M059J (cell line): ENCODE measurements at places on chromosomes 11 and 22.

GRCh38 chr11:26420331-26420730 is 88.4 kb downstream of the ANO3 start:
- no peak for DNase-seq

DNA sequence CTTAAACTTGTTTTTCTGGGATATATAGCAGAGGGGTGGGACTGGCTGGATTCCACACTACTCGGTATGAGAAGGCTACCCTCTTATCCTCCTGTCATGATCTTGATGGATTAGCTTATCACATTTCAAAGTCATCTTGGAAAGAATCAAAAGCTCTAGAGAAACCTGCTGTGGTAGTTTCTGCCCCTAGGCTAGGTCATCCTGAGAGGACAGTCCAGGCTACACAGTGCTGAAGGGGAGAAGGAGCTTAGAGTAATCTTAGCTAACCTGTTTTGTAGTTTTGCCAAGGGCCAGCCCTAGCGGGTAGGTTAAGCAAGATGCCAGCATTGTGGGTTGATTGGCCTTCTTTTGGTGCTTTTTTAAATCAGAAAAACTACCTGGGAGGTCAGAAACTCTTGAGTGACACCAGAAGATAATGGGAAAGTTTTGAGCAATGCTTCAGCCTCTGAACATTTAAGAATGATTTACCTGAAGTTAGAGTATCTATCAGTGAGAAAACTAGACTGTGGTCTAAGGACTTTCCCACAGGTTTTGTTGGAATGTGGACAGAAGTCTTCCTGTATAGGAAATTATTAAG is 21.3 kb downstream of the PIWIL4 start:
- DNase-seq: peak; percentile 45

DNA sequence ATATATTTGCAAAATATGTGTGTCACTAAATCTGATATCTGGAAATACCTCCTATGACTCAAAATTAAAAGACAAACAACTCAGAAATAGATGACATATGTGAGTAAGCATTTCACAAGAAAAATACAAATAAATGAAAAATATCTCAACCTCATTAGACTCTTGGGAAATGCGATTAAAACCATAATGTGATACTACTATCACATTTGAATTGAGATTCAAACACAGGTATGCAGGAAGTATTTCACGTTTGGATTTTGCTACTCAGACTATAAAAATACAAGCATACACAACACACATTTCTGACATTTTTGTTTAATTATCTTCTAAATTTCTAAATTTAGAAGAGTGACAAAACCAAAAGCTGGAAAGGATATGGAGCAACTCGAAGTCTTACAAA is 811.9 kb upstream of the LRRC4C start:
- no peak for DNase-seq

DNA sequence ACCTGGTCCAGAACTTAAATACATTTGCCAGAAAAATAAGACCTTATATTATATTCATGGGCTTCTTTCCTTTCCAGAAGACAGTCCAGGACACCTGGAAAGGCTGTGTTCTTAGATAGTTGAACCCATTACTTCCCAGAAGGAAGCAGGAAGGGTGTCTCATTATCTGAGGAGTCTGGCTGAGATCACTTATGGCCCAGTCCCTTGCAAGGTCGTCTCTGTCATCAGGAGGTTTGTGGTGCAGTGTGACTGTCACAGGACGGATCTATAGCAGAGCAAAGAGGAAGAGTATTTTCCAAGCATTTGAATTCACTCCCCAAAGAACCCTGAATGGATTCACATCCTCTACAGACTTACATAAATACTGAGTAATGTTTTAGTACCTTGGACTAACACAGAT is 270.7 kb upstream of the MTNR1B start:
- no peak for DNase-seq

DNA sequence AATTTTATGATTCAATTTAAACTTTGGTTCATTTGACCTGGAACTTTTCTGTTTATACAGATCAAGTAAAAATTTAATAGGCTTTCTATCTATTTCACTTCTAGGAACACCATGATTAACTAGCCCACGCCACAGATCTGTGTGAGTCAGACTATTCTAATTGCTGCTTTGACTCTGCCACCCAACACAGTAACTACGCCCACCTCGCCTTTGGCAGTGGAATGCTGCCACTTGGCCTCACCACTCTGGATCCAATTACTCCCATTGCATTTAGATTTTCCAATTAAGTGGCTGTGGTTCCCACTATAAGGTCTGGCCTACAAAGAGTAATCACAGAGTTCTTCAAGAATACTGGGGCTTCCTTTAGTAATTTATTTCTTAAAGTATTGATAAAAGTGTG is 46.6 kb upstream of the LIN7C start:
- peak; percentile 40 for DNase-seq

DNA sequence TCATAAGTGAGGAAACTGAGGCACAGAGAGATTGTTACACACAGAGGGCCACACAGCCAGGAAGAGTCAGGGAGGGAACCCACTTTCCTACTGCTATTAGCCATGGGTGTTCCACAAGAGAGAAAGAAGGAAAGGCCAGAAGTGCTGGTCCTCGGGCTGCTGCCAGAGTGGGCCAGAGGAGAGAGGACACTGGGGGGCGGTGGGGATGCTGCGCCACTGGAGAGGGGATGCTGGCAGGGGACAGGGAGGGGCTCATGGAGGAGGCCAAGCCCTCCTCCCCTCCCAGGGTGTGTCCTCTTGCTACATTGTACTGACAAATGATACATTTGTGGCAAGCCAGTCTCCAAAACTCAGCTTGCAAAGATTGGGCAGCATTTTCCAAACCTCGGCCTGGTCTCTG is 9.9 kb downstream of the IL10RA start:
- no peak for DNase-seq

DNA sequence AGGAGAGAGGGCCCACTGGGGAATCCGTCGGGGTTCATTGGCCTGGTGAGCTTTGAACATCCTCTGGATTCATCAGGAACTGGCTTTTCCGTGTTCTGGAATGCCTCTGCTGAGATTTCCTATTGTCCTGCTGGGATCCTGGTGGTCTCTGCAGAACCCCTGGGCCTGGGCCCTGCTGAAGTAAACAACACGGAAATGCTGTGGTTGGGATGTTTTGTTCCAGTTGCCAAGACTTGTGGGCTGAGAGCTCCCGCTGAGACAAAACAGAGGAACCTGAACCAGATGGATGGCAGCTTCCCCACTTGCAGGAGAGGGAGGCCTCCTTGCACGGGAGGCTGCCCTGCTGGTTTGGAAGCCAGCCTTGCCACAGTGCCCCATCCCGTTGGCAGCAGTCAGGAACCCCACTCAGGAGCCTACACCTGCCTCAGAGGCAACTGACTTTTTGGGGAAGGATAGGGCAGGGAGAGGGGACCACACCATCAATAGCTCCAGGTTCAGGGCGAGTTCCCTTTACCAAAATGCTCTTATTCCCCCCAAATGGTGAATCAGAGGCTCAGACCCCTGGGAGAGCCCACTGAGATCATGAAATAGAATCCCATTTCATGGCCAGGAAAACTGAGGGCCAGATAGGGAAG is 60.7 kb downstream of the LRRC32 start:
- no peak for DNase-seq

GRCh38 chr11:134019500-134019899 is 49.4 kb upstream of the JAM3 start:
- no peak for DNase-seq

DNA sequence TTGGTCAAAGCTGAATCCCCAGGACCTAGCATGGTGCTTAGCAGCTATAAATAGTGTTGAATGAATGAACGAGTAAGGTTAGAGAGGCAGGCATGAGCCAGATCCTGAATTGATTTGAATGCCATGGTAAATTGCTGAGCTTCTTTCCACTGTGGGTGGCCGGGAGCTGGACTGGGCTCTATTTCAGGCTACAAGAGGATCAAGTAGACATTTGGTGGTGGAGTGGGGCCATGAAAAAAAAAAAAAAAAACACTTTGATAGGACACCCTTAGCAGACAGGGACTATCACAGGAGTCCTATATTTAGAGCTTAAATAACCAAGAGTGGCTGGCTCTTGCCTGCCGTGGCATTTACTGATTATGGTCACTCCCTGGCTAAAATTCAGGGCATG is 77.6 kb downstream of the MIAT start:
- no peak for DNase-seq

DNA sequence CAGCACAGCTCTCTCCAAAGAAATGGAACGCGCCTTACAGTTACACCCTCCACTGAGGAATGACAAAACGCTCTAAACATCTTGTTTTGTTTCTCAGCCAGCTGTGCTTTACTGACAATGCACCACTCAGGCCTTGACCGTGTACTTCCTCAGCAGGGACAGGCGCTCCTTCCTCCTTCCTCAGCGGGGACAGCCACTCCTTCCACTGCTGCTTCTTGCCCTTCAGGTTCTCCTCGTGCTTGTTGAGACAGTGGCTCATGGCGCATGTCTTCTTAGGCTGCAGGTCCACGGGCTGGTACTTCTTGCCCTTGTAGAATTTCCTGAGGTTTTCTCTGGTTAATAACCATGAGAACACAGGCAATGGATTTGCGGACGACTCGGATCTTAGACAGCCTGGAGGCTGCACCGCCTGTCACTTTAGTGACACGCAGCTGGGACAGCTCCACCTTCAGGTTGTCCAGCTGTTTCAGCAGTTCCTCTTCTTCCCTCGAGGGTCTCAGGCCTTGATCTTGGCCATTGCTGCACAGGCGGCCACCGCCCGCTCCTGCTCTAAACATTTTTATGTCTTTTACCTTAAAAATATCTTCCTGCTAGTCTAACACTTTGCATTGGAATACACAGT is 613.8 kb downstream of the BRD1 start:
- DNase-seq: no peak

- DNase-seq: no peak
These were observed 41.8 kb upstream of the ACCSL start for GRCh38 chr11:44005956-44006355.

DNA sequence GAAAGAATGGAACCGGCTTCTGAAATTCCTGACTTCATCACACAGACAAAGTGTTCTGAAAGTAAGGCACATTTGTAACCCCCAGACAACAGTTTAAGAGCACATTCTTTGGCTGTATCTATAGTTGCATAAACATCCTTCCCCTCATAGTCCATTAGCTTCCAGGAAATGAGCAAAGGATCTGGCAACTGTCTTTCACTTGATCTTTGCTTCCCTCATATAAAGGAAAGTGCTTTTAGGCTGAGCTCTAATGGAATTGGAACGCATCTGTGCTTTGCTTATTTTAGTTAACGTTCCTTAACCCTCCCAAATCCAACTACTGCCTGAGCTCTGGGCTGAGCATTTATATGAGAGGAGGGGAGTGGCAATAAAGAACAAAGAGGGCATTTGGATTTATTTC is 76.9 kb upstream of the API5 start:
- DNase-seq: no peak

GRCh38 chr22:17990147-17990546 is 34.2 kb downstream of the MICAL3 start:
- DNase-seq: peak; percentile 67

- DNase-seq: no peak
These were observed at the start of gene CPT1B for GRCh38 chr22:50577987-50578775. Gene CPT1B (minus strand): TSS chr22:50578427. CDS start chr22:50577915, 512 bp downstream.

GRCh38 chr11:16367252-16367651 is 10.9 kb upstream of the SOX6 start:
- no peak for DNase-seq

DNA sequence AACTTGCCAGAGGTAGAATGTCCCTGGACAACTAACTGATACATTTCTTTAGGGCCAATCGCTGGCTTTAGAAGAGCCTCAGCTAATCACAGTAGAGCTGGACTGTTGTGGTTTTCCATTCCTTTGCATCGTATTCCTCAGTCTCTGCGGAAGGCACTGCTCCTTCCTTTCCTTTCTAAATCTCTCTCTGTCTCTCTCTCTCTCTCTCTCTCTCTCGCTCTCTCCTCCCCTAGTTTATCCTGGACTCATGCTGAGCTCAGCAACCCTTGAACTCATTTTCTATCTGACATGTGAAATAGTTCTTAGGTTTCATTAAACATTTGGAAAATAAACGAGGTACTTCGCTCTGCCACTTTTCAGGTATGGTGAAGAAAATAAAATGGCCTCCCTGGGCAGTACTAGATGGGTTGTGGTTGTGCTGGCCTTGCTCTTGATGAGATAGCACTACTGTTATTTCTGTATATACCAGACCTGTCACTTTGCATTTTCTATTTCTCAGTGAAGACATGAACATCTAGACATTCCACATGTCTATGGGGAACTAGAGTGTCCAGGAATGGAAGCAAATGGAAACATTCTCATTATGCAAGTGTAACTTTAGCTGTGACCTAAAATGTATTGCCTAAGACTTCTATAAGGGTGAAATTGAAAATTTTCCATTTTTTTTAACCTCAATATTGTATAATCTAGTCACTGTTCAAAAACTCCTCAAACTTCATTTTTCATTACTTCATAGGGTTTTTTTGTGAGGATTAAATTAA is 12.0 kb upstream of the SESN3 start:
- no peak for DNase-seq

GRCh38 chr11:86068138-86068871 is 579 bp downstream of the PICALM start:
- DNase-seq: peak; percentile 65

GRCh38 chr11:33643167-33643824 is 57.3 kb downstream of the C11orf91 start:
- no peak for DNase-seq

- peak; percentile 11 for DNase-seq
These were observed 73.6 kb upstream of the GDPD4 start for GRCh38 chr11:77375107-77375506.

GRCh38 chr11:65743681-65744025 is 23.1 kb upstream of the RNASEH2C start:
- no peak for DNase-seq

- DNase-seq: peak; percentile 83
These were observed 10.8 kb downstream of the ARAP1 start for GRCh38 chr11:72741429-72741833.

DNA sequence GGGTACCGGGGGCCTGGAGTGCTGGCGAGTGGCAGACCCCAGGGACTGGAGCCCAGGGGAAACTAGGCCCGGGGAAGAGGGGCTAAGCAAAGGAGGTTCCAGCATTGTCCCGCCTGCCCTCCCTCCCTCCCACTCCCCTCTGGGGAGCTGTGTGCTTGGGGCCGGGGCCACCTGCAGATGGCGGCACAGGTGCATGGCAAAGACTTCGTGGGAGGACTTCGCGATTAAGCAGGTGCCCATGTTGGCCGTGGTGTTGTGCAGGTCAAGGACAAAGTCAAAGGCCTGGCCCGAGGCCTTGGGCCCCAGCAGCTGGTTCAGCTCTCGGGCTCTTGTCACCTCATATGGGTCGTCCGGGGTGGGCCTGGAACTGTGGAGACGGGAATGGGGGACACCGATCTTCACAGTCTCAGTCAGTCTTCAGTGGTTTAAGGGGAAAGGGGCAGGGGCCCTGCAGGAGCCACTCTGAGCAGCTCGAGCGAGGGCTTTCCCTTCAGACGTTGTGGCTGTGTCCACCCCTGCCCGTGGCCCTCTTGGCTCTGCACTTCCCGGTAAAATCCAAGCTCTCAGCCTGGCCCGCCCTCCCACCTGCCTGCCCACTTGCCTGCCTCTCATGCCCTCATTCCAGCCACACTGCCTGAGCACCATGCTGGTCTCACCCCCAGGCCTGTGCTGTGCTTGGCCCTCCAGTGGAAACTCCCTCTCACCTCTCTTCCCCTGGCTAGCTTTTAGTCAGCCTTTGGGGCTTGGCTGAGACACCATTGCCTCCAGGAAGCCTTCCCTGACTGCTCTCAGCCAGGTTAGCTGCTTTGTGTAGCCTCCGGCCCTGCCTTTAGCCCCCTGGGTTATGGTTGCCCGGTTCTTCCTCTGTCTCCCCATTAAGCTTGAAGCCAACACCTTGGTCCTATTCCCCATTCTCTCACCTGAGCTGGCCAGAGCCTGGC is 4.7 kb downstream of the ACY3 start:
- no peak for DNase-seq

- DNase-seq: no peak
These were observed 753.6 kb downstream of the JRKL start for GRCh38 chr11:97143463-97143862.

GRCh38 chr11:69840371-69841169 is 21.4 kb upstream of the FGF3 start:
- DNase-seq: peak; percentile 80
